ENCODE measurements at places on chromosomes 5 and 9.

DNA sequence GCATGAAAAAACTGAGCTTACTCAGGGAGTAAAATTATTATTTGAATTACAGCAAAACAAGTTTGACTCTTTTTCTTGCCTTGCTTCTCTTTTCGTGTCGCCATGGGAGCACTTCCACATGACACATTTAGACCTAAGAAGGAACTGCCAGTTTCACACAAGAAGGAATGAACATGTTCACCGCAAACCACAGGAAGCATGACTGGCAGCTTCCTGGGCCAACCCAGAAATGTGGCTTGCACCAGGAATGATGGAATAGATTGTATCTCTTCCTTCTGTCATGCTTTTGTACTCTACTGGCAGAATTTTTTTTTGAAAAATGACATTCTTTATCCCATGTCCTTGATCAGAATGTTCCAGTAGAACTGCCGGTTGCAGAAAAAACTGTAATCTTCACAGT lies 32.9 kb upstream of the MAN2A1 start:
- DNase-seq: peak; percentile 73

DNA sequence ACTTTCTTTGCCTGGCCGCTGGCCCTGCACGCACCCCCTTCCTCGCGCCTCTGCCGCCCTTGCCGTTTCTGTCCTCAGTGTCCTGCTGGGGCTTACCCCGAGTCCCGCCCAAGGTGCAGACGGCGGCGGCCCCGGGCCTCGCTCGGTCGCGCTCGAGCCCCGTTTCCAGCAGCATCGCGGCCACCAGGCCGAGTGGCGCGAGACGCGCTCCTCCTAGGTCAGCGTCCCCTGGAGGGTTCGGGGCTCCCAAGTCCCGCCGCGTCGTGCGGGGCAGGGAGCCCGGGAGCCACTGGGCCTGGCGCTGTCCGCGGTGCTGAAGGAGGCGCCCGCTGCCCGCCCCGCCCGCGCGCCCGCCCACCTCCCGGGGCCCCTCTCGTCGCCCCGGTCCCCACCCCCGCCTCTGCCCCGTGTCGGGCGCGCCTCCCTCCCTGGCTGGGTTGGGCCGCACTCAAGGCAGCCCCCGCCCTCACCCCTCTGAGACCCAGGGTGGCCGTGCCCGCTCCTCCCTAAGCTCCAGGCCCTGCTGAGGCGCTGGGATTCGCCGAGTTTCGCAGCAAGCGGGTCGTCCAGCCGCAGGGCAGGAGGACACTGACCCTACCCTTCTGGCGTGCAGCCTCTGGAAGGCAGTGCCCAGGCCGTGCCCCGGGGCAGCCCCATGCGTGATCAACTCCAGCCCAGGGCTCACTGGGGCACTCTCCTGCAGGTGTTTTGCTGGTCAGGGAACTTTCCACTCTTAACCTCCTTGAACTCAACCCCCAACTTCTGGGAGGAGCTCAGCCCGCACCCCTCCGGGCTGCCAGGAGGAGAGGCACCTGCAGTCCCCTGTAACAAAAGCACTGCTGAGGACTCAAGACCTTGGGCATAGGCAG lies at the start of gene LHX3:
Gene LHX3, minus strand, starts transcription at position 291 of the 869 bp plus-strand sequence. Its CDS starts 116 bp downstream, at position 175.
- no peak for DNase-seq

DNA sequence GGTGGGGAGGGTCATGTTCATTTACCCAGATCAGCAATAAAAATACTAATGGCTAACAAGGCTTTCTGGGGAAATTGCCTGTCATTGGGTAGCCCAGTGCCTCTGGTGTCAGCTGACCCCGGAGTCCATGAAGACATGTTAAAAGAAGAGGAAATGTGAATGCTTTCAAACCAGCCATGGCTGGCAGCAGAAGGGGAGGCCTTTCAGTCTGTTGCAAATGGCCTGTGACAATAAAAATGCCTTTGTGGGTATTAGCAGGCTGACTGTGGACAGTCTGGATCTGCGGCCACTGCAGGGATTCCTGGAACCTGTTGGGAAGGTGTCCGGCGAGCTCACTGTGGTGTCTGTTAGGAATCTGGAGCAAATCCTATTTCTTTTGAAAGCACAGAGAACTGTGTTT lies 7.5 kb downstream of the ABL1 start:
- no peak for DNase-seq

DNA sequence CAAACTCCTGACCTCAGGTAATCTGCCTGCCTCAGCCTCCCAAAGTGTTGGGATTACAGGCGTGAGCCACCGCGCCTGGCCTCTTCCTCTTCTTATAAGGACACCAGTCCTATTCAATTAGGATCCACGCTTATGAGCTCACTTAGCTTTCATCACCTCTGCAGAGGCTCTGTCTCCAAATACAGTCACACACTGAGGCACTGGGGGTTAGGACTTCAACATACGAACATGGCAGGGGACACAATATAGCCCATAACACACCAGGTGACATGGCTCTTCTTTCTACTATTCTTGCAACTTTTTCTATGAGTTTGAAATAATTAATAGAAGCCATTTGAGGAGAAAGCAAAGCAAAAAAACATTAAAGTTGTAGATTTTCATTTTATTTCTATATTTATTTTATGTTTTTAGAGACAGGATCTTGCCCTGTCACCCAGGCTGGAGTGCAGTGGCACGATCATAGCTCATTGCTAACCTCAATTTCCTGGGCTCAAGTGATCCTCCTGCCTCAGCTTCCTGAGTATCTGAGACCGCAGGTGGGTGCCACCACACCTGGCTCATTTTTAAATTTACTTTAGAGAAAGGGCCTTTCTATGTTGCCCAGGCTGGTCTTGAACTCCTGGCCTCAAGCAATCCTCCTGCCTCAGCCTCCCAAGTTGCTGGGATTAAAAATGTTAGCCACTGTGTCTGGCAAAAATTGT lies 6.0 kb upstream of the PRRT1B start:
- DNase-seq: no peak

- no peak for DNase-seq
These were observed 659.8 kb upstream of the KLF4 start for GRCh38 chr9:108149326-108149725.

- DNase-seq: no peak
These were observed 354.7 kb downstream of the NDUFS4 start for GRCh38 chr5:53915120-53915519.

DNA sequence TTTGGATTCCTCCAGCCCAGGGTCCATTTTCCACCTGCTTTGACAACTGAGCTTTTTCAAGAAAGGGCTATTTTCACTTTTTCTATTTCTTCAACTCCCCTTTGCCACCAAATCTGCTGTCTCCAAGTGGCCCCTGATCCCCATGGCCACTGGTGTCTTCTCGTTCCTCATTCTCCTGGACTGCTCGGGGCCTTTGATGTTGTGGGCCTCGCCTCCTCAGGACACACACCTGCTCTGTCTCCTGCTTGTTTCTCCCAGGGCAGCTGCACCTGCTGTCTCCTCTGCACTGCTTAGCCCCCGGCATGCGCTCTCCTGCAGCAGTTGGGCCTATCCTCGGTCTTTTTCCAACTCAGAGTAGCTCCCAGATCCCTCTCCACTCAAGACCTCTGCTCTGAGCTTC lies 16.3 kb upstream of the NANS start:
- no peak for DNase-seq

DNA sequence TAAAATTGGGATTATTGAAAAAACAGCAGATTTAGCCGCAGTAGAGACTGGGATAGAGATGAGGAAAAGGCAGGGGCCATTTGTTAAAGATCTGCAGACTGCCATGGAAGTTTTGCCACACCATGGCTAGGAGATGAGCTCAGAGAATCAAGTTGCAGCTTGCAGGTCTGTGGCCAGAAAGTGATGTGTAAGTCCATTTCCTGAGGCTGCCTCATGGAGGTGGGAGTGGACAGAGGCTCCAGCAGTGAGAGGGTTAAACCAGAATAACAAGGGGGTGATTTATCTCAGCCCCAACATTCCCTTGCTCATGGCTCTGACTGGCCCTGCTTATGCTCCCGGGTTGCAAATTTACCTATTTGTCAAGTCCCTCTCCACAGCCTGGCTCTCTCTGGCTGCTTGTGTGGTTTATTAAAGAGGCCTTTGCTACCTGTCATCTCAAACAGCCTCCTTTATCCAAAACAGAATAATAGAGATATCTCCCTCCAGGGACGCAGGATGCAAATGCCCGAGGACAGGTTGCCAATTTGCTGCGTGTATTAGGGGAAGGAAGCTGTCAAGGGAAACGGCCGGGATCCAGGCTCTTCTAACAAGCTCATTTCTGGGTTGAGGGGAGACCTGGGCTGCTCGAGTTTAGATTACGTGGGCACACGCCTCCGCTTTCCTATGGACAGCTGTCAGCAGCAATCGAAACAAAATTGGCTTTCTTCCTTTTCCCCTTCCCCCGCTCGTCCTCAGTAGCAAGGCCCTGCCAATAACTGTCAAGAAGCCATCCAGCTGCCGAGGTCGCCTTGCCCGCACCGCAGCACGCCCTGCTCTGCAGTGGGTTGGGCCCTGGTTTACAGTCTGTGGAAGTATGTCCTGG lies 72.8 kb upstream of the PITX1 start:
- no peak for DNase-seq

DNA sequence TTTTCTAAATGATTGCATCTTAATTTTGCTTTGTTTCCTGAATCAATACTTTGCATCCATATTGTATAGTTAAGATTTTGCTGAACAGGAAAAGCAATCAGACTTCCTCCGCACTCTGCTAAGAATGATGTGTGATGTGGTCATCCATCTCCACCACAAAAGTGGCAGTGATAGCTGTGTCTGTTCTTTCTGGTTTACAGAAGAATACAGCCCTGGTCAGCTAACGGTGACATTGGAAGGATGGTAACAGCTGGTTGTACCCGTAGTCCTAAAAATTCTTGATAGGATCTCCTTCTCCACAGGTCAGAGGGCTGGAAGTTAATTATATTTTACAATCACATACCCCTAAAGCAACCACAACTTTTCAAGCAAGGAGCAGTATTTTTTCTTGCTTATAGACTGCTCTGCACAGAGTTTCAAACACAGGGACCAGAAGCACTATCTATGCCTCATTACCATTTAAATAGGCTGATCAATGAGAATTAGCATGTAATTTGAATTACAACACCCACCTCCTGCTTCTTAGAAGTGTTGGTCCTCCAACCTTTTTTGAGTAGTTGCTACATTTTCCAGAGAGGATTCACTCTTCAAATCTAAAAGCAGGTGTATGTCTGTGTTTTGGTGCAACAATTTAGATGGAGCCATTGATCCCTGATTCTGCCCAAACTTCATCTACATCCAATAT lies 1191.9 kb upstream of the NUDT12 start:
- DNase-seq: no peak

DNA sequence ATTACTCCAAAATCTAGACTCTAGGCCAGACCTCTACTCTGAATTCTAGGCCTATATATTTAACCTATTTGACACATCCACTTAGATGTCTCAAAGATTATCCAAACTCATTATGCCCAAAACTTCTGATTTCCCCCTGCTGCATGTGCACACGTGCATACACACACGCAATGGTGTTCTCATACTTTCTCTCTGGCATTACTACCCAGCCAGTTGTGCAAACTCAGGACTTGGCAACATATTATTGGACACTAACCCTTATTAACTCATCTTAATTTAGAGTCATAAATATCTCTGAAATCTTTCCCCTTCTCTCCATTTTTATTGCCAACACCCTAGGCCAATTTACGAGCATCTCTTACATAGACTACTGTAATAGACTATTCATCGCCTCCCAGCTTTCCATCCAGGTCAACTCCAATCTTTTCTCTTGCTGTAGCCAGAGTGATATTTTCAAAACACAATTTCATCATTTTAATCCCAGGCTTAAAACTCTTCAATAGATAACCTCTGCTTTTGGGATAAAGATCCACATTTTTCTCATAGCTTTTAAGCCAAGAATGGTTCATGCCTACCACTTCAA lies 141.2 kb upstream of the VLDLR start:
- DNase-seq: no peak

GRCh38 chr5:107937651-107938355 lies 267.1 kb upstream of the EFNA5 start:
- DNase-seq: no peak

DNA sequence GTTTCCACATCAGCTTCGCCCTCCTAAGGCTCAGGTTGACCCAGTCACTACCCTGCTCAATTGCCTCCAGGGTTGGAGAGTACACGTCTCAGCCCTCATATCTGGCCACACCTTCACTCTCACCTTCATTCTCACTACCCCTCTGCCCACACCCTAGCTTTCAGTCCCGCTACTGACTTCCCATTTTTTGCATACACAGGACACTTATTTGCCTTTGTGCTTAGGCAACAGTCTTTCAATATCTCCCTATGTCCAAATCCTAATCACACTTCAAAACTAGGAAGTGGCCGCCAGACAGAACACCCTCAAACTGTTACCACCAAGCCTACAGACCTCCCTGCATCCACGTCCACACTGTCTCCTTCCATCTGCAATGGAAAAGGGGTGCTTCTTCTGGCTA lies 10.9 kb downstream of the MCTP1 start:
- no peak for DNase-seq

- no peak for DNase-seq
These were observed 217.1 kb upstream of the CD180 start for GRCh38 chr5:67413721-67414120.

GRCh38 chr5:176131771-176132170 lies 106.5 kb upstream of the SIMC1 start:
- no peak for DNase-seq

DNA sequence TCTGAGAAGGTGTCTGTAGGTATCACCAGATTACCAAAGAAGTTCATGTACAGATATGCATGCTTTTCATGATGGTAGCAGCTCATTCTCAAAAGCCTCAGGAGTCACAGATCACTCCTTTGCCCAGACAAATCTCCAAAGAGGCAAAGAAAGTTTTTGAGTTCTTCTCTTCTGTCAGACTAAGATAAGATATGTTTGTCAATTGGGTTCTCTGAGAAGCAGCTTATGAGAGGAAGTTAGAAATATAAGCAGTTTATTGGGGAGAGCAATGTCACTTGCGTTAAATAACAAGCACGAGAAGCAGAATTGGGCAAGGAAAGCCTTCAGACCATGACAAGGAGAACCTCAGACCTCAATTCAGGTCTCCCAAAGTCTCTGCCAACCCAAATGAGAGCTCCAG lies 219.2 kb upstream of the KLF4 start:
- no peak for DNase-seq
